ENCODE measurements at places on chromosomes 2 and 18.

DNA sequence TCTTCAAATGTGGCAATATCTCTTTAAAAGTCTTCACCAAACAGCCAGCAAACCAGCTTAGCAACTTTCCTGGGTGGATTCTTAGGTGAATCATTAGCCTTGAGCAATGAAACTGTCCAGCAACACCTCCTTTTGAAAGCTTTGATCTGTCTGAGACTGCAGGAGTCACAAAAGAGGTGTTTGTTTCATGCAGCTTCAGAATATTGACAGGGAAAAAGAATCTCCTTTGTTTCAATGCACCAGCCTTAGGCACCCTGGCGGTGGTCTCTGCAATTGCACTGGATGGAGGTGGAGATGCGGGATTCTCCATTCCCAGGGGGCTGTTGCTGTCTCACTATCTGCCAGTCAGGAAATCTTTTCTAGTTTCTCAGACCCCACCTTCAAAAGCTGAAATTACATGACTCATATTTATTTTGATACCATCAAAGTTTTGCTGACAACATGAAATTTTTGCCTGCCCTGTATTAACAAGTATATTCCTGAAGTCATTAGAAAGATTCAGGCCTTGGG is 76.0 kb upstream of the DSG1 start:
- DNase-seq = no peak

GRCh38 chr2:17538022-17538843 is 2.3 kb upstream of the VSNL1 start:
- no peak for DNase-seq

DNA sequence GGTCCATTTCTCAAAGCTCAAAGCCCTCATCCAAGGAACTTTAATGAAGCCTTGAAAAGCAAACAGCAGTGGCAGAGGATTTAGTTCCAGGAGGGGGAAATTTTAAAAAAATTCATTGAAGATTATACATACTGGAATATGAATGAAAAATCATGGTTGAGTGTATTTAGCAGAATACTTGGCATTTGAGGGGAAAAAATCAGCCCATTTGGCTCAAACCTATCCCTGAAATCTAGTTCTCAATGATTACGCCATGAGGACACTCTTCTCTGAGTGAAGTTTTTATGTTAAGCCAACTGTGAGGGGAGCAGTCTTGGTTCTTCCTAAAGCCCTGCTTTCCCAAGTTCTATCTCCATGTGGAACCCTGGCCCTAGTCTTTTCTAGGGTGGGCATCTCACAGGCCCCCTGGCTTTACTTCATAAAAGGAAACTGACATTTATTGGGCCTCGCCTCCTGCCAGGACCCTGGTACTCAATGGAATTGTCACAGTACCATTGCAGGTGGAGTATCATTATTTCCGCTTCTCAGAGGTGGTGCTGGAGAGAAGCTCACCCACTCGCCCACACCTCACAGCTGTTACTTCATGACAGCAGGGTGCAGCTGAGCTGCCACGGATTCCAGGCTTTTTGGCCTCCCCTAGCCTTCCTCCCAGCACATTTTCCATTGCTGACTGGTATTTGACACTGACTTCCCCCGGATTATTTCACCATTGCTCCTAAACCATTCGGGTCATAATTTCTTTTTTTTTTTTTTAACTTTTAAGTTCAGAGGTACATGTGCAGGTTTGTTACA is 56.8 kb downstream of the NXPH2 start:
- DNase-seq = no peak

DNA sequence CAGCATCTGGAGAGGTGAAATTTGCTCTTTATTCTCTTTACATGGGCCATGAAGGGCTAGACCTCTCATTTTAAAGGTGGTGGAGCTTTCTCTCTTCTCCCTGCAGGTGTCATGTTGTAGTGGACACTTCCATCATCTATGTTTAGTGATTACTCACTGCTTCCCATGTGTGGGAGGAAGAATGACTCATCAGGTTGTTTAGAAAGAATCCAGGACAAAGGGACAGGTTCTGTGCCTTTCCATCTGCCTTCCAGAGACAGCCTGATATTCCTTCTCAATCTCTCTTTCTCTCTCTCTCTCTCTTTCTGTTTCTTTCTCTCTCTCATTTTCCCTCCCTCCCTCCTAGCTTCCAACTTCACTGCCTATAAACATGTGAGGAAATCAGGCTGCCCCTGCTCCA is 38.7 kb downstream of the SCG2 start:
- DNase-seq = no peak

DNA sequence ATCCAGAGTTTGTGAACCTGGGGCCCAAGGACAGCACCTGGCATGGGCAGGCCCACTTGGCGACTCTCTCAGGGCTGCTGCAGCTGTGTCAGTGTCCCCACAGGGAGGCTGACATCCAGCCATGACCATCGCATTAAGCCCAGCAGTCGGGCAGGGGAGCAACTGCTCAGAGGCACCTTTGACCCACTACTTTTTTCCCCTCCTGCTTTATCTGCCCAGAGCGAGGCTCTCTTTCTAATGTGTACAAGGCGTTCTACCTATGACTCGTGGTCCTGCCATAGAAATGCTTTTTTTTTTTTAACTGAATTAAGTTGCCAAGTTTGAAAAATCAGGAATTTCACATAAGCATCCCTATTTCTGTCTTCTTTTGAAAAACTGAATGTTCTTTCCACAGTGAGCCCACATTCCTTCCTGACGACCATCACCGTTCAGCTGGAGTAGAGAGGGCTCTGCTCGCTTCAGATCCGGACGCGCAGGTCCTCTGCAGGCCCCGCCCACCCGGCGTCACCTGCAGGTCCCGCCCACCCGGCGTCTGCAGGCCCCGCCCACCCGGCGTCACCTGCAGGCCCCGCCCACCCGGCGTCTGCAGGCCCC is 403 bp upstream of the CLUL1 start:
- peak; percentile 60 for DNase-seq
